ENCODE measurements at places on chromosomes 3 and 15.
A peak's percentile ranks its signal among the peaks of the same experiment; 100 is the strongest.

DNA sequence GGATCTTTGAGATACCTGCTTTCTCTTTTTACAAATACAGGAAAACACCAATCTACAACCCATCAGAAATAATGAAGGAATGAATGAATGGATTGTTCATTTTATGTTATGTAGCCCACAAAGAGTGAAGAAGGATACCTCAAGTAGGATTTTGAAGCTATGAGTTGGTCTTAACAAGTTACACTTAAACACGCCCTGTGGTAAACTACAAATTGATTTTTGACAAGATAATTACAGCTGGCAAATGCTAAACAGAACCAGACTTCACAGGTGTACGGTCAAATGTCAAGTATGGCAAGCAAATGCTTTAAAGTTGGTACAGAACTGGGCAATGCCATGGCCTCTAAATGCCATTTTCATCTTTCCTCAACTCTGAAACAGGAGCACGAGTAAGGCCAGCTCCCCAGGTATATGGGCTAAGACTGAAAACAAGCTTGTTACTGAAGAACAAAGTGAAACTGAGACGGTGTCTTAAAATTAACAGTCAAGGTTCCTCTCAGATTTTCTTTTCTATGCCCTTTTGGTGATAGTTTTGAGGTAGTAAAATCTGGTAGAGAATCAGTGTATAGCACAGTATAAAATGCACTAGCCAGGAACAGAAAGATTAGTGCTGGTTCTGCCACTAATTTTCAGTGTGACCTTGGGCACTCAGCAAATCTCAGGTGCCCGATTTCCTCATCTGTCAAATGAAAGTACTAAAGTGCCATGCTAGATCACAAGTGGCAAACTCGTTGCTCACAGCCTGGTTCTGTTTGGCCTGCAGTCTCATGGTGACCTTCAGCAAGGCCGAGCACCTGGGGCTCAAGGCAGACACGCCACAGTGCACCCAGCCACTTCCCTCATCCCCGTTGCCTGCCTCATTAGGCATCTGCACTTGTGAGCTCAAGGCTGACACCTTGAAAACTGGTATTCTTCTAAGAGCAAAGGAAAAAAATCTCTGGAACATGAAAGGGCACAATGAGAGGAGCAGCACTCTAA lies 9.5 kb downstream of the RUVBL1 start:
- no peak for DNase-seq

DNA sequence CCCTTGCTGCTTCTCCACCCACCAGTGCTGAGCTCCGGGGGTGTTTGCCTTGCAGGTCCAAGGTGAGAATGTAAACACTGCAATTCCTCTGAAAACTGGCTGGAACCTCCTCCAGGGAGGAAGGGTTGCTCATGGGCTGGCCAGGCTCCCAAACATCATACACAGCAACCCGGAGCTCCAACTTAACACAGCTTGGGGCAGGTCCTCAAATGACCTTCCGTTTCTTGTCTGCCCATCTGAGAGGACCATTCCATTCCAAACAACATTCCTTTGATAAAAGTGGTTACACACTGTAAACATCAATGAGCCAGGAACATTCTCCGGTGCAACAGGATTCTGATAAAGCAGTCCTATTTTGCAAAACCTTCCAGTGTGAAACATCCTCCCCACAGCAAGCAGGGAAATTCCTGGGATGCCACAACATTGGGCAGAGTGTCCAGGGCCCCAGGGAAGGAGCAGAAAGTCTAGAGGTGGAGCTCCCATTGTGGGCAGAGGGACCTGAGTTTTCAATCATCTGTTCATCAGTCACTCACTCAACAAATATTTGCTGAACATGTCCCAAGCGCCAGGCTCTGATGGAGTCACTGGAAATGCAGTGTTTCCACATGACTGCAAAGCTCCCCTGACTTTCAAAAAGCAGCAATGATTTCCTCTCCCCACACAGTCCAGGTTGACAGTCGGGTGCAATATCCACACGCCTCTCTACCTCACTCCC lies 7.3 kb upstream of the HEG1 start:
- DNase-seq = no peak

- DNase-seq = peak; percentile 31
Measured at GRCh38 chr15:74723754-74724334, 1.5 kb downstream of the CYP1A1 start.

GRCh38 chr15:65937054-65937453 lies 67.8 kb downstream of the RAB11A start:
- no peak for DNase-seq

DNA sequence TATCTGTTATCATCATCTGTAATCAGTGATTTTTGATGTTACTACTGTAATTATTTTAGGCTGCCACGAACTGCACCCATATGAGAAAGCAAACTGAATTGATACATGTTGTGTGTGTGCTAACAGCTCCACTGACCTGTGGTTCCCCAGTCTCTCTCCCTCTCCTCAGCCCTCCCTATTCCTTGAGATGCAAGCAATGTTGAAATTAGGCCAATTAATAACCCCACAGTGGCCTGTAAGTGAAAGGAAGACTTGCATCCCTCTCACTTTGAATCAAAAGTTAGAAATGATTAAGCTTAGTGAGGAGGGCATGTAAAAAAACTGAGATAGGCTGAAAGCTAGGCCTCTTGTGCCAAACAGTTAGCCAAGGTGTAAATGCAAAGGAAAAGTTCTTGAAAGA lies 218.6 kb upstream of the LRRFIP2 start:
- DNase-seq = no peak

DNA sequence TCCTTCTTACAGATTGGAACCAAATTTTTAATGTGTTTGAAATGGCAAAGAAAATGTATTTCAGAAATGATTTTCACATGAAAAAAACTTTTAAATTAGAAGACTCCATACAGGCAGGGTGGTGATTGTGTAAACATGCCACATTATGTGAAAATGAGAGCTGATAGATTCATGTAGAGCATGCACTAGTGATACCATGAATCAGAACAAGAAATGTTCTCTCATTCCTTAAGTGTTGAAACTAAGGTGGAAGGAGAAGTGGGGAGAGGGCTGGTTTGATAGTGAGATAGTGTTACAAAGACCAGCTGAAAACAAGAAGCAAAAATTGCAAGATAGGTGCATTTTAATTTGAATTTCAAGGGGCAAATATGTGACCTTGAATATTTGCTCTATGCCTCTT lies 100.3 kb downstream of the CCNL1 start:
- no peak for DNase-seq

Measured in NCI-H1694 (cell line).